ENCODE measurements at places on chromosomes 2 and 18. TPM values are rescaled to one million over a fixed set of nuclear protein-coding genes. Genes with fewer than 3 reads are reported as not detected.

DCTN1 gene
- total RNA-seq = 167 TPM

TANC1 gene
- total RNA-seq = 44.5 TPM

MYOM1 gene
- total RNA-seq = 42.1 TPM

FAM124B gene
- 3.3 TPM for total RNA-seq

KCNG3 gene
- total RNA-seq = 0.05 TPM

GPC1 gene
- total RNA-seq = 83.1 TPM

PLCL1 gene
- 6.9 TPM for total RNA-seq

IL36A gene
- not detected for total RNA-seq

SPATS2L gene
- total RNA-seq = 68.7 TPM

COL4A3 gene
- 0.42 TPM for total RNA-seq

FBXO48 gene
- total RNA-seq = 1.3 TPM

DUSP19 gene
- 9.1 TPM for total RNA-seq

KIAA1328 gene
- 13.2 TPM for total RNA-seq

SPATA3 gene
- total RNA-seq = not detected

KCNG2 gene
- 0.56 TPM for total RNA-seq
